Activated naive CD4-positive, alpha-beta T cell treated with anti-CD3 and anti-CD28 coated beads, Interleukin-2, amount 50 U/mL, for 16 hours (primary cell): ENCODE measurements at places on chromosomes 13 and 19.

GRCh38 chr13:43433691-43434141 lies 353.1 kb downstream of the ENOX1 start:
- no peak for DNase-seq

DNA sequence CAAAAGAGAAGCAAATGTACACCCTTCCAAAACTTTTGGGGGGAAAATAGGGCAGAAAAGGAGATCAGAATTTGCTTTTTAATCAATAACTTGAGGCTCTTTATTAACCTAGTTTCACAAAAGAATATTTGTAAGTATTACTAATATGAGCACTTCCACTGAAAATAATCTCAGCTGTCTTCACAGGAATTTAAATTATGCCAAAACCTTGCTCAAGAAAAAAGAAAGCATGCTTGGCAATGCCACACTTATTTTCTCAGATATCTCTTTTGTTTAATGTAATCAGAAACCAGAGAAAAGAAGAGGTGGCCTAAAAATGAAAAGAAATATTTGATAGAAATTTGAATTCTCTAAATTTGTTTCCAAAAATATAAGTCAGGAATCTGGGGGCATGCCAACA lies 234.9 kb upstream of the GPC6 start:
- DNase-seq: no peak

DNA sequence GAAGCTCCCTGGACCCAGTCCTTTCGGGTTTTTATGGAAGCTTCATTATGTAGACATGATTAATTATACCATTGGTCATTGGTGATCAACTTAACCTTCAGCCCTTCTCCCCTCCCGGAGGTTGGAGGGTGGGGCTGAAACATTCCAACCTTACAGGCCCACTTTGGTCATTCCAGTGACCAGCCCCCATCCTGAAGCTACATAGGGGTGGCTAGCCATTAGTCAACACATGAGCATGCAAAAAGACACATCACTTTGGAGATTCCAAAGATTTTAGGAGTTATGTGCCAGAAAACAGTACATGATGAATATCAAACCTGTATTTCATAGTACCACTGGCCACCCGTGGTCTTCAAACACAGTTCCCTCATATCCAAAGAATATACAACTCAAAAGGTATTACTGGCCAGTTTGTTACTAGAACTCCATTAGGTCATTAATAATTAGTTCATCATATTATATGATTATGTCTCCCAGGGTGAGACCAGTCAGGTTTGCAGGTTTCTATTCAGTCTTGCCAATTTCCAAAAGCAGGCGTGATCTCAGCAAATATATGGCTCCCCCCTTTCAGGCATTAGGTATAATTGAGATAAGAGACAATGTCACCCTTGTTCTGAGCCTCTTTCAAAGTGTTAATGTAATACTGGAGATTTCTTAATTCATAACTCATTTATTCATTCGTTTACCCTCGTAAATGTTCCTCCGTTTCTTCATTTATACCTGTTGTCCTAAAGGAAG lies 11.1 kb downstream of the PPP5C start:
- no peak for DNase-seq

- no peak for DNase-seq
Observed at GRCh38 chr13:64090311-64090710, 2674.7 kb upstream of the PCDH20 start.

DNA sequence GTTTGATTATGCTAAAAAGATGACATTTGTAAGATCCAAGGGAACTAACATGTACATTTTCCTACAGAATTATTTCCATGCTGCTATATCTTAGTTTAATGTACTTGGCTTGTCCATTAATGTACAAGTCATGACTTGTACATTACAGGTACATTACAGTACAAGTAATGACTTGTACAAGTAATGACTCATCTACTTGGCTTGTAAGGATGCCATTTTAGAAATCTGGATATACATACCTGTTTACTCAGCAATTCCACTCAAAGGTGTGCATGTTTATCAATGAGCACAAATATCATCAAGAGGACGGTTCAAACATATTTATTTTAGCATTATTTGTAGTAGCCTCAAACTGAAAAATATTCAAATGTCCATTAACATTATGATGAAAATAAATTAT lies 87.0 kb upstream of the TRPC4 start:
- no peak for DNase-seq

DNA sequence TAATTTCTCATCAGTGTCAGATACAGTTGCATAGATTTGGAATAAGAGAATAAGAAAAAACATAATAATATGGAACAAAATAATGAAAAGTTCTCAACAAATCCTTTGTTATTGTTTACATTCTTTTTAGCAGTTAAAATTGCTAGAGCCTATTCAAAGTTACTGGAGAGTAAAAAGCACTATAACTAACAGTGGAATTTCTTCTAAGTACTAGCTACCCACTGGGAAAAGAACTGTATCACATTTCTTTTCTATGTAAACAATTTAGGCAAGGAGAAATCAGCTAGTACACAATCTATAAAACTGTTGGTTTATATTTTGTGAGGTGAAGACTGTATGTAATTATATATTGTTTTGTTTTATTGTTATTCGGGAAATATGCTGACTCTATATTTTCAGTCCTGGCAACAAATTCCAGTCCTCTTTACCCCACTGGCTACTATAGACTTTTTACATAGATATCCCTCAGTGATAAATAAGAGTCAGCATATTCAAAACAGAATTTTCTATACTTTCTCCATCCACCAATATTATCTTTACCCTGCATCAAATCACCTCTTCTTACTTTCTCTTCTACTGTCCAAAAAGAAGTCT lies 222.0 kb downstream of the PCDH9 start:
- DNase-seq: no peak

DNA sequence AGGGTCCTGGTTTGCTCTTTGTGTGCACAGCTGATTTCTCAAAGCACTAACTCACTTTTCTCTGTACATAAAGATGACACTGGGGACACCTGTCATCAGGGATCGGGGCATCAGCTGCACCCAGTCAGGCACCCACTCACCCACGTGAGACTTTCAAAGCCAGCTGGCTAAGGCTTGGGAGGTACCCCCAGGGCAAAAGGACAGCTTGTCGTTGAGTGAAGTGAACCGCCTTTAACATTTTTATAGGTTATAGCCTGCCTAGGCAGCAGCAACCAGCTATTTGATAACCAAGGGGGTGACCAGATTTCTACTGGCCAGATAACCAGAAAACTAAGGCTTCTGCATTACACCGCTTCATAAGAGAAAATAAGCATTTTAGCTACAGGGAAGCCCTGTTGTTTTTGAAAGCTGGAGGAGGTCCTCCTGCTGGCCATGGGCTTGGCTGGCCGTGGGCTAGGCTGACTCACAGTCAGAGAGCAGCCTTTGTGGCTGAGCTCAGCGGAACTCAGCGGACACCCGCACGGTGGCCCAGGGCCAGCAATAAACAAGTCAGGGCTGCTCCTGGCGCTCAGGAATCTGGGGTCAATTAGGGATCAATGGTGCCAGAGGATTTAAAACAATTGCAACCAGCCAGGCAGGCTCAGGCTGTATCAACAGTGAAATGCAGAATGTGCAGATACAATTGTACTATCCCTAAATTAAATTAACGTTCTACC lies 57.1 kb downstream of the ALOX5AP start:
- no peak for DNase-seq

GRCh38 chr19:57803594-57804325 lies 11.0 kb downstream of the ZNF552 start:
- DNase-seq: no peak

DNA sequence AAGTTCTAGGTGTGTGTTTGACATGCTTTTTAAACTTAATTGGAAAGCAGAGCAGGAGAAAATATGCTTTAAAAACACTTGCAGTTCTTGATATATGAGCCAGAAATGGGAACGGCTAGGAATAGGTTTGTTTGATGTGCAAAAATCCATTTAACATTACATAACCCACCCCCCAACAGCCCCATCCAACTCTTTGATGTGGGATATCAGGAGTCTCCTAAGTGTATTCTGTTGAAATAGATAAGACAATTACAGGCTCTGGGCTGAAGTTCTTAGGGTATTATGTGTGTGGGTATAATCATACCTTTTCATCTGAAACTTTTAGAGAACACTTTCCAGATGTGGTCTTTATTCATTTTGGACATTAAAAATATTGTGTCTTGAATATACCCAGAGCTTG lies 240.4 kb upstream of the CSNK1A1L start:
- no peak for DNase-seq

GRCh38 chr19:42323852-42324654 lies 1.4 kb upstream of the MEGF8 start:
- peak; percentile 19 for DNase-seq

GRCh38 chr13:27972478-27972820 lies 3.3 kb upstream of the CDX2 start:
- DNase-seq: no peak

DNA sequence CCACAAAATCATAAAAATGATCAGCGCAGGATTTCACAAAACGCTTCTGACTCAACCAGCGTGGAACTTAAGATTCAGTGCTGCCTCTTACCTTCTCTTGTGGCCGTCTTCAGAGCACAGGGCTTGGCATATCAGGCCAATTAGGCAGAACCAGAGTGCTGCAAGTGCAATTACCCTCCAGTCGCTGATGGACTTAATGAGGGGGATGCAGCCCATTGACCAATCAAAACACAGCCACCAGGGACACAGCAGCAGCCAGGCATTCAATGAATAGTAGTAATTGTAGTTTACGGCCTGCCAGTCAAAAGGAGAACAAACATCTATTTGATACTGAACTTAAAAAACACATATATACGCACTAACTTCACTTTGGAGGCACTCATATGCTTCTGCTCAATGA lies 38.2 kb downstream of the TMTC4 start:
- DNase-seq: no peak

GRCh38 chr13:21009036-21009435 lies 52.4 kb downstream of the LATS2 start:
- no peak for DNase-seq

GRCh38 chr19:29841209-29841558 lies 29.4 kb downstream of the CCNE1 start:
- DNase-seq: no peak

GRCh38 chr19:5828661-5829566 lies 10.6 kb downstream of the FUT6 start:
- DNase-seq: peak; percentile 37

DNA sequence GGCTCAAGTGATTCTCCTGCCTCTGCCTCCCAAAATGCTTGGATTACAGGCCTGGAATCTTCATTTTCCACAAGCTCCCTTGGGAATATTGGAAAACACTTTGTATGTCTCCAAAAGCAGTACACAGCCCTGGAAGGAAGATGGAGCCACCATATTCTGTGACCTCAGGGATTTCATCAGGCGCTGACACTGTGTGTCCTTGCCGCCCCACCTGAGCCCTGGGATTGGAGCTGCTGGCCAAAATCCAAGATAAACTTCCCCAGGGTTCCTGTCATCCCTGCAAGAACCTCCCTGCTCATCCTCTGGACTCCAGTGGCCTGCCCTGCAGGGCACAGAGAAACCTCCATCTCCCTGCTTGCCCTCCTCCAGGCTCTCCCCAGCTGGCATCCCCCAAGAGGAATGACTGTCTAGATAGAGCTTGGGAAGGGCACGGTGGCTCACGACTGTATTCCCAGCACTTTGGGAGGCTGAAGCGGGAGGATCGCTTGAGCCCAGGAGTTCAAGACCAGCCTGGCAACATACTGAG lies 1.3 kb upstream of the GNG7 start:
- no peak for DNase-seq

GRCh38 chr19:22286151-22286810 lies at the start of gene ZNF729:
Gene ZNF729 (plus strand): TSS chr19:22286441. CDS start chr19:22286526, 85 bp downstream.
- DNase-seq: no peak

DNA sequence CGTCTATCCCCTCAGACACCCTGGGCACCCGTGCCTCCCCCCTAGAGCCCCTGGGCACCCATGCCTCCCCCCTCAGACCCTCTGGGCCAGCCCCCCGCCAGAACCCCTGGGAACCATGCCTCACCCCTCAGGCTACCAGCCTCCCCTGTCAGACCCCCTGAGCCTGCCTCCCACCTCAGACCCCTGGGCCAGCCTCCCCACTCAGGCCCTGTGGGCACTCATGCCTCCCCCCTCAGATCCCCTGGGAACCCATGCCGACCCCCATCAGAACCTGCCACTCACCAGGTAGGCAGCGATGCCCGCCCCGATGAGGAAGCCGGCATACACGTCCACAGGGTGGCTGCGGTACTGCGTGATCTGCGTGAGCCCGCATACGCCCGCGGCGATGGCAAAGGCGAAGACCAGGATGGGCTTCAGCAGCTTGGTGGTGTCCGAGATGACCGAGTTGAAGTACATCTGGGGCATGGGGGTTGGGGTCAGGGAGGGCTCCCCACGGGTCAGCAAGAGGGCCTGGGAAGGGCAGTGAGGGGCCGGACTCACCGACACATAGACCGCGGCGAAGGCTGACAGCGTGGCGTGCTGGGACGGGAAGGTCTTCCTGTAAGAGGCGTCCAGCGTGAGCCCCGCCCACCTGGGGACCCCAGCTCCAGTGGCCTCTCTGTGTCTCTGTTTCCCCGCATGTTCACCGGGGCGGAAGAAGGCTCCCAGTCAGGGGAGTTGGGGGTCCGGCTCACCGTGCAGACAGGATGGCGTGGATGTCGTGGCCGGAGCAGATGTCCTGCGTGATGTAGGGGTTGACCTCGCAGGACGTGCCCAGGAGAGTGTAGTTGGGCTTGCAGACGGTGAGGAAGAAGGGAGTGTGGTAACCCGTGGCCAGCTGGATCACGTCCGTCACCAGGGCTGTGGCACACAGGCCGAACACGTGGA lies 7.3 kb downstream of the PLPPR3 start:
- DNase-seq: no peak
